ENCODE measurements at places on chromosomes 12 and 14. TPM values are rescaled to one million over a fixed set of nuclear protein-coding genes. Genes with fewer than 3 reads are reported as not detected.

The GCN1 gene
- 334 TPM for total RNA-seq

The NRXN3 gene
- total RNA-seq, result 1.7 TPM

The ZFHX2 gene
- 1.4 TPM for total RNA-seq

The NANOG gene
- total RNA-seq, result not detected

The SMCO2 gene
- 1.7 TPM for total RNA-seq

Data from PC-3 (cell line).